ENCODE measurements at places on chromosomes 6 and 20.

DNA sequence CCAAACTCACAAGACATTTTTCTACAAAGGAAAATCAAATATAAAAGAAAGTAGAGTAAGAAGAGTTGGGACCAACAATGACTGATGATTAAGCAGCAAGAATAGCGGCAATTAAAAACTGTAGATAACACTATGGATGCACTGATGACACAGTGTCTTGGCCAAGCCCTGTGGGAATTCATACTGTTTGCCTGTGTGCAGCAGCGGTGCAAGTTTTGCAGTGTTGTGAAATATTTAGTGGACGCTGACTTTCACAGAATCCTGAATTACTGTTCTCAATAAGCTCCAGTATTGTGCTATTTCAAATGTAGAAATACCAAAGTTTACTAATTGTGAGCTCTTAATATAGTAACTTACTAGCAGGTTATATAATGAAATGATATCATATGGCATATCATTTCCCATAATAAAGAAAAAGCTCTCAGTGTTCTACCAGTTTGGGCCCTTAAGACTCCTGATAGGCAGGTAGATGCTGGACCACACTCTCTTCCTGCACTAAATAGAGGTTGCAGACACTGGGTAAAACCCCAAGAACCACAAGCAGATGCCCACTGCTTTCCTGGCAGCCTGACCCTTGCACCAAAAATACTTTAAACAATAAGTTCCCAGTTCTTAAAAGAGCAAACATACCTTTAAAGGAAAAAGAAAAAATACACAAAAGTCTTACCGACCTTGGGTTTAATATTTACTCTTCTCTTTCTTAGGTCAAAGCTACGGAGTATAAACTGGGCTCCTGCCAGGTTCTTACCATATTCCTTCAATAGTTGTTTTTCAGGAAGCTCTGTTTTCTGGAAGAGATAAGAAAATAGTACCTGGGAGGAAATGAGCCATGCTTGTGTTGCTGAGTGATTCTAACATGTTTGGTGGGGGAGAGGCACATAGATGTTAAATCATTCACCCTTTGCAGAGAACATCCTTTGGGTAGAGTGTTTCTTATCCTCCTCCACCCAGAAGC, 41.6 kb downstream of the ANKEF1 start:
- no peak for DNase-seq

DNA sequence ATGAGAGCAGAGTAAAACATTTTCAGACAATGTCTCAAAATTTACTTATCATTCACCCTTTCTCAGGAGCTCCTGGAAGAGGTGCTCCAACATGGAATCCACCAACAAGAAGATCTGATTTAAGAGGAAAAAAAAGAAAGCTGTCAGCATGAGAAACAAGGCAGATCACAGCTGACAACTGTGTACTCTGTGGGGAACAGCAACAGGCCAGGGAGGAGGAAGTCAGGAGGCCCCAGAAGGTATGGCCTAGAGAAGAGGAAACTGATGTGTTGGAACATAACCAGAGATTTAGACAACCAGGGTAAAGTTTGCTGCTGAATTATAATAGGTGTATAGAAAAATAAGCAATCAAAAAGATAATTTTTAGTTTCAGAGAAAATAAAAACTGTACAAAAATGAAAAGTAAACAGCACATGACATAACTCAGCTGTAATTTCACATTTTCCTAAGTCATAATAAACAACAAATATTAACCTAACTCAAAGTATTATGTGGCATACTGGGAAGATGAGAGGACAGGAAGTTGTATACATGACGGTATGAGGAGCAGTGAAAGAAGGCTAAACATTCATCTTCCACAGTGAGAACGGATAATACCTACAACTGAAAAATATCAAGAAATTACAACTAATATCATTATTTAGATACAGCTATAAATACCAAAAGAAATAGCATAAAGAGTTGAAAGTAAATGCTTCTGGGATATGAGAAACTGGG, 113.6 kb upstream of the EMILIN3 start:
- no peak for DNase-seq

DNA sequence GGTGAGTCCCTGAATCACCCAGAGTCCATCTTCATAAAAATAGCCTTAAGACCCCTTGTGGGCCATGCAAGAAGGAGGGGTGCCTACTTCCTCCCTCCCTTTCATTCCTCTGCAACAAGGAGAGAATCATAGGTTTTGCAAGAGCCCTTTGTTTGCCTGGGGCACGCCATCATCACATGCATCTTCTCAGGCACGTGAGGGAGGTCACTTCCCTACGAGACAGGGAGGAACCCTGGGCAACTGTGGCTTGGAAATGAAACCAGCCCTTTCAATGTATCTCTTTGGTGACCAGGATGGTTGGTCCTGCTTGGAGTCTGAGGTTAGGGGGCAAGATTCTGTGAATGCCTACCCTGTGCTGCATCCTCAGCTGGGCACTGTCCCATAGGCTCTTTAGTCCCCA, 194.8 kb downstream of the MAFB start:
- no peak for DNase-seq

DNA sequence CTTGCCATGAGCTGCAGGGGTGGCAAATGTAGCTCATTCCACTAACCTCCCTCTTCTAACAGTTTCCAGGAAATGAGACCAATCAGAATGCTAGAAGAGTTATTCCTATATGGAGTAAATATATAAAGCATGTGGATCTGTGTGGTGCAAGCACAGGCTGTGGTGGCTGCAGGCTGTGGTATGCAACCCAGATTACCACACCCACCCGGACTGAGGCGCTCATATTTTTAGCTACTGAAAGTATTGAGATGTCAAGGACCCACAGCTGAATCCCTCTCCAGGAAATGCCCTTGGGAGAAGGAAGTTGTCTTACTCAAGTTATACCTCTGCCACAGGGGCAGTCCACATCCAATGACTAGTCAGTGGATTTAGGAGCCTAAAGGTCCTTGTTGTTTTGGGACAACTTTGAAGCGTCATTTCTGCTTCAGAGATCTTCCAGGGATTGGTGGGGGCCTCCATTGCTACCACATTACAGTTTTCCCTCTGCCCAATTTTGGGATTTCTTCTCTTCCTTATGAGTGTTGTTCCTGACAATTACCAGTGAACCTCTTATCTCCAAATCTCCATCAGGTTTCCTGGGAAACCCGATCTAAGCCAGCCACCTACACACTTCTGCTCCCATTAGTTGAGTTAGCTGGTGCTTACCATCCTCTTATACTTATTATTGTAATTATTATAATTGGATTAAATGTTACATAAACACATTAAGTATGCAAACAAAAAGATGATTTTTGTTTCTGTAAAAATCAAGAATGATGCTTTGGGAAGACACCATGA, 12.1 kb upstream of the REPS1 start:
- no peak for DNase-seq

- DNase-seq = no peak
Observed at GRCh38 chr6:129510950-129511349, 199.0 kb downstream of the ARHGAP18 start.

DNA sequence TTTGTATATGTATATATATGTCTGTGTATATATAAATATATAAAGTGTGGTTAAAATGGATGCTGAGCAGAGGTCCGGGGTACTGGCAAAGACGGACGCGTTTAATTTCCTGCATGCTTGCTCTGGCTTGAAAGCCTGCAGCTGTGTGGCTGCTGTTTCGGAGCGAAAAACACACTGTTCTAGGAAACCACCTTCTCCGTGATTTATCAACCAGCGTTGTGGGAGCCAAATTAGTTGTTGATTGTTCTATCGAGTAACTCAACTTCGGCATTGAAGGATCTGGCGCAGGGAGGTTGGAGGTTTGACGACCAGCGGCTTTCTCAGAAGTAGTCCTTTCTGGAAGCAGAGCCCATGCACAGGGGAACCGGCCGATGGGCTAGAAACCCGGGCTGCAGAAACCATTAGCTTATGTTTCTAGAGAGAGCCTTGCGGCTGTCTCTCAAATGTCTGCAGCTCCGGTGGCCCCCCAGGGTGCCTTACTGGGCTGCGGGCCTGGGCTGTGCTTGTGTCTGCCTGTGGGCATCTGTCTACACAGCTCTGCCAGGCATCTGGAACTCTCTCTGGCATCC, 81.8 kb downstream of the EDN3 start:
- no peak for DNase-seq

DNA sequence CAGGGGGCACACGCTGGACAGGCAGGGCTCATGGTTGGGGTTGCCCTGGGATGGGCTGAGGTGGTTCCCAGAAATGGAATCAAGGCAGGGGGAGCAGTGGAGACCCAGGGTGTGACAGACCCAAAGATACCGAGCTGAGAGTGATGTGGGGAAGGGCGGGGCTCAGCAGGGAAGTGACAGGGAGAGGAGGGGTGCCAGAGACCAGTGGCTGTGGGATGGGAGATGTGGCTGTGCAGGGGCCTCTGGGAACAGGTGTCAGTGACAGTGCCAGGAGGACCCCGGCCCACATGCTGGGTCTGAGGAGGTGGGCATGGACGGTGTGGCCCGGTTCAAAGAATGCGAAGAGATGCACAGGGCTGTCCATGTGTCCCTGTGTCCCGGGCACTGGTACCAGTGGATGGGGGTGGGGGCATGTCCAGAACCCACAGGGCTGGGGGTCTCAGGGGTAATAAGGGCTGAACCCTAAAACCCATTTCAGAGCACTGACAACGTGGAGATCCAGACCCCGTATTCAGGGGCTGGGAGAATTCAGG, 1.0 kb downstream of the CABLES2 start:
- no peak for DNase-seq

DNA sequence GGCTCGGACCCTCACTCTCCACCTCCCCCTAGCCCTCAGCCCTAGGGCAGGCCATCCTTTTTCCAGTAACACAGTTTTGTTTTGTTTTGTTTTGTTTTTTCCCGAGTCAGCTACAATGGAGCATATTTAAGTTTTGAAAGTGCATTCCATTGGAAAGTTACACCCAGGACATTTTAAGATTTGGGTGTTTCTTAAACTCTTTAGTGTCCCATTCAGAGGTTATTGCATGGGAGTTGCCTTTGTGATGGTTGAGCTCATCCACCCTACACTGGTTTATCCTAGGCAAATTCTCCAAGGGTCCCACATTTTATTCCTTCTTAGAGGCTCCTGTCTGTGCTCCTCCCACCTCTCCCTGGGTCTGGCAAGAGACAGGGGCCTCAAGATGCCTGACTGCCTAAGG, 58.9 kb downstream of the THBS2 start:
- DNase-seq = no peak

GRCh38 chr20:7347409-7347808, 579.9 kb downstream of the BMP2 start:
- DNase-seq = no peak

- peak; percentile 52 for DNase-seq
Observed at GRCh38 chr20:38172408-38172807, 7.3 kb upstream of the TGM2 start.

DNA sequence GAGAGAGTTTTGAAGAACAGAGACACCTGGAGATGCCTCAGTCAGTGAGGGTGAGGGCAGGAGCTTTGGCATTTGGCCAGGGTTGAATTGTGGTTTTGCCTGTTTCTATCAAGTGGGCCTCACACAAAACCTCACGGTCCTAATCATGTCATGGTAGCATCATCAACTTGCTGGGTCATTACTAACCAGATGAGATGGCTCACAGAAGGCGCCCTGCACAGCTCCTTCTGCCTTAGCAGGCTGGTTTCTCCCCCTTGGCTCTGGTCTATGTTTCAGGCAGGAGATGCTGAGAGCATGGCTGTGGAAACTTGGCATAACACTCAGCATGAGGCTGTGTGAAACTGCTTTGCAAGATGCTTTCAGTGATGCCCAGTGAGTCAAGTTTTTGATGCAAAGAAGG, 99.3 kb downstream of the LRRC1 start:
- peak; percentile 18 for DNase-seq

DNA sequence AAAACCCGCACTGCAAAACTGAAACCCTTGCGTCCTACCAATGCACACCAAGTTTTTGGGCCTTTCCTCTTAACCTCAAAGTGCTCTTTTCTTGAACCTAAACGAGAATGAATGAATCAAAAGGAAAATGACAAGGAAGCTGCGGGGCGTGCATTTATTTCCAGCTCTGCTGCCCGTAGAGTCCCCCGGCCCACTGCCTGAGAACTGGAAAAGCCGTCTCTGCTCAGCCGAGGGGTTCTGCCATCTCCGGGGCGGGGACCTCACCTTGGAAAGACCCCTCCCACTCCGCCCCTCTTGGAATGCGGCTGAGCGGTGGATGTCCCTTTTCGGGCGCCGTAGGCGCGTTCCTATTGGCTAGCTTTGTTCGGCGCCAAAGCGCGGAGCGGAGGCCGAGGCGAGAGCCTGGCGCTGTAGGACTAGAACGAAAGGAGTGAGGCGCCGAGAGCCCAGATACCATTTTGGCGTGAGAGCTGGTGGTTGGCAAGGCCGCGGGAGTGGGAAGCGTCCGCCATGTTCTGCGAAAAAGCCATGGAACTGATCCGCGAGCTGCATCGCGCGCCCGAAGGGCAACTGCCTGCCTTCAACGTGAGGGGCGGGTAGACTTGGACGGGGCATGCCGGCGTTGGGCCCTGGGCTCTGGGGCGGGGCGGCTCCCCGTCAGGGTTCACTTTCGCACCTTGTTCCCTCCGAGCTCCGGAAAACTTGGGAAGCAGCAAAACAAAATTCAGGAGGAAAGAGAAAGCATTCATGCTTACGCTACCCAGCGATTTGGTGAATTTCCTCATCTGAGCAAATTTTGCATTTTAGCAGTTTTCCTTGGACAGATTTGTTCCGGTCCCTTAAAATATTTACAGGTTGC, at the start of gene GINS1:
Gene GINS1, plus strand, starts transcription at position 363 of the 859 bp plus-strand sequence. Its CDS starts 148 bp downstream, at position 511.
- DNase-seq = peak; percentile 95

DNA sequence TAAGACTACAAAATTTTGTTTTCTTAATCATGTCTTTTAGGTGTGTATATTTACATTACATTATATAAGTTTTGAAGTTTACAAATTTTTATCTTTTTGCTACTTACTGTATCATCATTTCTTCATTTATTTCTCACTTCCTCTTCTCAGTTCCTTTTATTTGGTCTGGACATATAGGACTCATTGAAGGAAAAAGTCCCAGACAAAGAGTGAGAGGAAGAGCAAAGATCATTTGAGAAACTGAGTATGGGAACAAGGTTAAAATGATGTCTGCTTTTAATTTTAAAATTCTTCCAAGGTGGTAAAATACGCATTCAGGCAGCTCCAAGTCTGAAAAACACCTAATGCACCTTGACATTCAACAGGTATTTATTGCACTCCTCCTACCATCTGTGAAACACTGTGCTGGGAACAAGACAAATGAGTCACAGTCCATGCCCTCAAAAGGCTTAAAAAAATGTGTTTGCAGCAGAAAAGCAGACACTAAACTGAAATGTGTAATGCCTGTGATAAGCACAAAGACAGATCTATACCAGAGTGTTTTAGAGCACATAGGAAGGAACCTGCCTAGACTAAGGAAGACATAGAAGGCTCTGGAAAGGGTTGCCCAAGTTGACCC, 63.2 kb downstream of the PKIB start:
- DNase-seq = no peak

- no peak for DNase-seq
Observed at GRCh38 chr6:112320561-112321318, 26.4 kb upstream of the RFPL4B start.

- peak; percentile 26 for DNase-seq
Observed at GRCh38 chr6:24974182-24975171, 38.7 kb upstream of the RIPOR2 start.

- DNase-seq = no peak
Observed at GRCh38 chr6:166527849-166528248, 58.6 kb downstream of the RAMACL start.

- DNase-seq = peak; percentile 13
Observed at GRCh38 chr6:2111162-2111677, 134.2 kb downstream of the GMDS start.
